Activated CD4-positive, alpha-beta T cell treated with anti-CD3 and anti-CD28 coated beads, Interleukin-2, amount 10 ng/mL, durations not matched to agents 24 days and 14 days (primary cell): ENCODE measurements at places on chromosomes 2 and 18. TPM values are rescaled to one million over a fixed set of nuclear protein-coding genes. Genes with fewer than 3 reads are reported as not detected.

- no peak for DNase-seq
These were observed 143.9 kb downstream of the NCK2 start for GRCh38 chr2:105888625-105889024.

- DNase-seq, result no peak
These were observed 320.0 kb downstream of the FSIP2 start for GRCh38 chr2:186058614-186059013.

DNA sequence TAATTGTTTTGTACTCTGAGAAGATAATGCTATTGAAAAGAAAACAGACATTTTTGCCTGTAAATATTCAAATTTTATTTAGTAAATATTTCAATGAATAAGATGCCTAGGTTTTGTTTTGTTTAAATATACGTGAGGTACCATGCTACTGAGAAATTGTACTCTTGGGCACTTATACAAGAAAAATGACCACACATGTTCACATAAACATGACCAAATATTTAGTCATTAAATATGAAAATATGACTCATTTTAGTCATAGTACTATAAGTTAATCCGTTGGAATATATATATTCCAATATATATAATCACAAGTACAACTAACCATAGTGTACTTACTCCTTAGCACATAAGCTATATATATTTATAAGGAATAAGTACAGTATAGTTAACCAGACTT lies 56.7 kb upstream of the ZNF804A start:
- DNase-seq, result no peak

Gene UGT1A4
- total RNA-seq, result not detected in 2 replicates

Gene FBLN7
- 26.8 and 28.7 TPM in 2 replicates for total RNA-seq

Gene MAL
- total RNA-seq, result 166 and 167 TPM in 2 replicates

Gene ANO7
- 2.8 and 3.5 TPM in 2 replicates for total RNA-seq
